Activated naive CD4-positive, alpha-beta T cell treated with anti-CD3 and anti-CD28 coated beads, Interleukin-2, amount 10 ng/mL, durations not matched to agents 7 days and 5 days (primary cell): ENCODE measurements at places on chromosomes 3 and 15.

- DNase-seq = no peak
Observed at GRCh38 chr15:88701561-88702095, 62.8 kb downstream of the ISG20 start.

DNA sequence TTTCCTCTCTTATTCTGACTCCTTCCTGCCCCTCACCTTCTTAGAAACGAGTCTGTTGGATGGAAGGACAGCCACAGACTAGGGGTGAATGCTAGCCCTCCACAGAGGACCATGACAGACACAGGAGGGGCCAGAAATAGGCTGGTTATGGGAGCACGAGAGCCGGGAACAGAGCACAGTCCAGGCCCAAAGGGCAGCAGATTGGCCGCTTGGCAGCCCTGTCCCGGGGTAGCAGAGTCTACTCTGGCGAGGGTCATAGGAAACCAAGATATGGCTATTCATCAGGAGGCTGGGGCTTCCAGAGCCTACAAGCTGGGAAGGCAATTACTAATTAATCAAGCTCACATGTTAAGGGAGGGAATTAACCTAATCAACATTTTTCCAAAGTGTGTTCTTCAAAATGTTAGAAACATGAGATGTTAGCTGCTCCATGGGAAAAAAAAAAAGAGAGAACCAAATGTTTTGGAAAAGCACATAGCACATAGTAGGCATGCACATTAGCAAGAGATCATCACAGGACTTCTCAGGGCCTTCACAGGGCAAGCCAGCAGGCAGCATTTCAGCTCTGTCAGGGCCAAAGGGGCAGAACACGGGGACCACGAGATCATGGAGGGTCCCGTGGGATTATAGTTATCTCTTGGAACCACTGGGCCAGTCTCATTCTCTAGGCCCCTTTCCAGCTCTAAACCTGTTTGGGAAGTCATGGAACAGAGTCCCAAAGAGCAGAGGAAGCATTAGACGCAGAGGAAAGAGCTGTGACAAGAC lies 13.3 kb downstream of the SEMA3G start:
- DNase-seq = no peak

DNA sequence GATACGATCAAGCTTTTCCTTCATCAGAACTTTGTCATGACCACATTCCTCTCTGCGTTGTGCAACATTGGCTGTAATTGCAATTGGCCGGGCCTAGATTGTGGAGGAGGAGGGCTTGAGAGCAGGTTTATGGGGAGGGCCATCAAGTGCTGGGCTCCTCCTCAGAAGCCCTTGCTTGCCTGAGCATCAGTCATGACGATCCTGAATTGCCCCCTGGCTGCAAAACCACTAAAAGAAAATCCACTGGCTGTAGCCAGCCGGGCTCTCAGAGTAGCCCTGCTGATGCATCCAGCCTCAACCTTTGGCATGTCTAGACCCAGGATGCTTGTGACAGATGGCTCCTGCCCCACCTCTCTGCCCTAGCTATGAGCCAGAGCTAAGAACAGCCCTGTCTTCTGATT lies 13.4 kb upstream of the TRH start:
- no peak for DNase-seq

GRCh38 chr3:106810300-106810875 lies 566.9 kb upstream of the CCDC54 start:
- DNase-seq = no peak

DNA sequence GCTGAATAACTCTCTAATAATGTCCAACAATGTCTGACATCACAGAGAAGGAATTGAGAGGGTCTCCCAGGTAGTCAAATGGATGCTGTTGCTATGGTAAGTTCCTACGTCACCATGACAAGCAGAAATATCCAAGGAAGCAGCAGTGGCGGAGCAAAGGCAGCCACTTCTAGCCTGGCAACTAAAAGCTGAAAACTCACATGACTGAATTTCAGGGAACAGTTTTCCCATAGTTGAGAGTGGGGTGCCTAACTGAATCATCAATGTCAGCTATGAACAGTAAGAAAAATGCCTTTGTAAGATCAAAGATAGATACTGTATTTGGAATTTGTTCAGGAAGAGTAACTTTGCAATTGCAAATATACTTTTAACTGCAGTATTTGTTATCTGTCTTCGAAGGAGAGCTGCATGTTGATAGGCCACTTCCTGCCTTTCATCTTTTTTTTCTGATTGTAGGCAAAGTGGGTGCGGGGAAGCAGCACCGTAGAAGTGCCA lies 161.7 kb downstream of the BBX start:
- DNase-seq = peak; percentile 36

DNA sequence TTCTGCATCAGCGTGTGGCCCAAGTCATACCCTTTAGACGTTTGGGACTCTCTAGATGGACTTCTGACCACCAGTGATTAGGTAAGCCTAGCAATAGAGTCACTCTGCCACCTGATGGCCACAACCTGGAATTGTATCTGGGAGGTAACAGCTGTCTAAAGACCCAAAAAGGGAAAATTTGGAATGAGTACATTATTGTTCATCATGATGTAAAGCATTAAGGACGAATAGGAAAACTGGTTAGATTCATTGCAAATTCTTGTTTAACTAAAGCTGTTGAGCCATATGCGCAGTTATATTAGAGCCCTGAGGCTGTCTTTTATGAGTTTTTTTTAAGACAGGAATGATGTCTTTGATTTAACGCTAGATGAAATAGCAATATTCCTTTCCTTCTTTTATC lies 63.6 kb downstream of the FAM81A start:
- DNase-seq = peak; percentile 41

- DNase-seq = no peak
Observed at GRCh38 chr3:2771193-2771592, 339.0 kb downstream of the IL5RA start.
